Substantia nigra (tissue), 51 donors: ENCODE measurements at places on chromosomes 1 and 21.

DNA sequence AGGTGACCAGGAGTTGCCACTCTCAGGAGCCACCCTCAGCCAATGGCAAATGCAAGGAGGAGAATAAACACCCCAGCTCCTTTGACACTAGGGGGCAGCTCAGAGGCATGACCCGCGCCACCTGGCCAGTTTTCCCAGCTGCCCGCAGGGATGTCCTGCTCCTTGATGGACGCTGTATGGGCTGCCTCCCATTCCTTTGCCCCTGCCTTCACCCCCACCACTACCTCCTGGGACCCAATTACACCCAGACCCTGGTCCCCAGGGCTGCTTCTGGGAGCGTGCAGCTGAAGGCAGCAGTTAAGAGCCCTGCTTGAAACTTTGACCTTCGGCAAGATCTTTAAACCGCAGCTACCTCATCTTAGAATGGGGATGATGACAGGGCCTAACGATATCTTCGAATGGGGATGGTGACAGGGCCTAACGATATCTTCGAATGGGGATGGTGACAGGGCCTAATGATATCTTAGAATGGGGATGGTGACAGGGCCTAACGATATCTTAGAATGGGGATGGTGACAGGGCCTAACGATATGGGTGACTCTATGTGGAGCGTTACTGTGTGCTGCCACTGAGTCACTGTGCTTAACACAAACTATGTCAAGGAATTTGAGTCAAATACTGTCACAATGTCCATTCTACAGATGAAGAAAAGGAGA is 163.0 kb upstream of the KAZN start:
- no peak for DNase-seq

- no peak for DNase-seq
Measured at GRCh38 chr1:240701412-240701811, 89.5 kb upstream of the GREM2 start.

DNA sequence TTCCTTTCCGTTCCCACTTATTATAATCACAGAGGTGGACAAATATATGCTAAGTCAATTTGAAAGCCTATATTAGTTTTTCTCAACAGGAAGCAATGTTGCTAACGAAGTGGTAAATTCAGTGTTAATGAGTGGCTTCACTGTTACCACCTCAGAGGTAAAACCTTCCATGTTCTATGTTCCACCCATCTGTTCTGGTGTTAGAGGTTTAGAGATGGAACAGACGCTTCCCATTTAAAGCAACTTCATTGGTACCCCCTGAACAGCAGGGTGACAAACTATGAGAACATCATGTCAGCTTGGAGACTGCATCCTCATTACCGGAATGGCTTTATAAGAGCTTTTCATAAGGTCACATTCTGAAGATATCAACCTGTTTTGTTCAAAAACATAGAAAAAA is 77.9 kb downstream of the ZNF644 start:
- no peak for DNase-seq

GRCh38 chr1:41286486-41286885 is 44.4 kb upstream of the SCMH1 start:
- DNase-seq: no peak

DNA sequence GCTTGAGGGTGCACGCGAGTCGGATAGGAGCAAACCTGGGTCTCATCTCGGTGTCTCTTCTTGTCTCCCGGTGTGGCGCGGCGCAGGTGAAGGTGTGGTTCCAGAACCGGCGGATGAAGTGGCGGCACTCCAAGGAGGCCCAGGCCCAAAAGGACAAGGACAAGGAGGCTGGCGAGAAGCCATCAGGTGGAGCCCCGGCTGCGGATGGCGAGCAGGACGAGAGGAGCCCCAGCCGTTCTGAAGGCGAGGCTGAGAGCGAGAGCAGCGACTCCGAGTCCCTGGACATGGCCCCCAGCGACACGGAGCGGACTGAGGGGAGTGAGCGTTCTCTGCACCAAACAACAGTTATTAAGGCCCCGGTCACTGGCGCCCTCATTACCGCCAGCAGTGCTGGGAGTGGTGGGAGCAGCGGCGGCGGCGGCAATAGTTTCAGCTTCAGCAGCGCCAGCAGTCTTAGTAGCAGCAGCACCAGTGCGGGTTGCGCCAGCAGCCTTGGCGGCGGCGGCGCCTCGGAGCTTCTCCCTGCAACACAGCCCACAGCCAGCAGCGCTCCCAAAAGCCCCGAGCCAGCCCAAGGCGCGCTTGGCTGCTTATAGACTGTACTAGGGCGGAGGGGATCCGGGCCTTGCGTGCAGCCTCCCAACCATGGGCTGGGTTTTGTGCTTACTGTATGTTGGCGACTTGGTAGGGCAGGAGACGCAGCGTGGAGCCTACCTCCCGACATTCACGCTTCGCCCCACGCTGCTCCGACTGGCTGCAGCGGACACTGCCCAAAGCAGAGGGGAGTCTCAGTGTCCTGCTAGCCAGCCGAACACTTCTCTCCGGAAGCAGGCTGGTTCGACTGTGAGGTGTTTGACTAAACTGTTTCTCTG is 5.1 kb downstream of the HLX start:
- DNase-seq: no peak

- no peak for DNase-seq
Measured at GRCh38 chr1:90223401-90223800, 228.5 kb downstream of the ZNF326 start.

- DNase-seq: peak; percentile 17
Measured at GRCh38 chr1:231866392-231867331, 240.1 kb downstream of the DISC1 start.

GRCh38 chr21:17491716-17492414 is 21.0 kb upstream of the CXADR start:
- no peak for DNase-seq

- no peak for DNase-seq
Measured at GRCh38 chr1:26127235-26128163, 15.9 kb downstream of the PDIK1L start.
